Kasumi-1 (cell line): ENCODE measurements at places on chromosomes 1 and 21.

DNA sequence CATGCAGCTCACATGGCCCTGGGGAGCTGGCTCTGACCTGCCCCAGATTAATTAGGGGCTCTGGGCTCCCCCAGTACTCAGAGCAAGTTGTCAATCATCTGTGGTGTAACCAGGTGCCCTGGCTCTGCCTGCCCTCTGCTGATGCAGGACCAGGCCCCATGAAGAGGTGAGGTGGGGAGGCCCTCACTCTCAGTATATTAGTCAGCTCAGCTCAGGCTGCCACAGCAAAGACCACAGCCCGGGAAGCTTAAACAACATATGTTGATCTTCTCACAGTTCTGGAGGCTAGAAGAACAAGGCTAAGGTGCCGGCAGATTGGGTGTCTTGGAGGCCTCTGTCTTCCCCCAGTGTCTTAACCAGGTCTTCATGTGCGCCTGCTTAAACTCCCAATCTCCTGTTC is 66.5 kb downstream of the FCRL5 start:
- no peak for DNase-seq

DNA sequence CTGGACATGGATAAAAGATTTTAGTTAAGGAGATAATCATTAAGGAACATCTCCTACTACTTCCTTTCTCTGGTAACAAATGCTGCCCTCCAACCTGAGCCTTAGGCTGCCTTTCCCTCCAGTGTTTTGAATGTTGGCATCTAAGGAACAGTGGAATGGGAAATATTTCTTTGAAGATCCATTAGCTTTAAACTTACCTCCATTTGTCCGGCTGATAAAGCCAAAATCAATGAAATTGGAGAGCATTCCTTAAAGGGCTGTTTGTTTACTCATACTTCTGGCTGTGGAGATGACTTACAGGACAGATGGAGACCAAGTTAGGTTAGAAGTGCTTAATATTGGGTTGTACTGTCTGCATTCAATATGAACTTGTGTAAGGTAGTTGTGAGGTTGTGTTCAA is 439.1 kb downstream of the PLA2G4A start:
- no peak for DNase-seq

- no peak for DNase-seq
Observed at GRCh38 chr1:54574158-54574778, 26.2 kb downstream of the ACOT11 start.

DNA sequence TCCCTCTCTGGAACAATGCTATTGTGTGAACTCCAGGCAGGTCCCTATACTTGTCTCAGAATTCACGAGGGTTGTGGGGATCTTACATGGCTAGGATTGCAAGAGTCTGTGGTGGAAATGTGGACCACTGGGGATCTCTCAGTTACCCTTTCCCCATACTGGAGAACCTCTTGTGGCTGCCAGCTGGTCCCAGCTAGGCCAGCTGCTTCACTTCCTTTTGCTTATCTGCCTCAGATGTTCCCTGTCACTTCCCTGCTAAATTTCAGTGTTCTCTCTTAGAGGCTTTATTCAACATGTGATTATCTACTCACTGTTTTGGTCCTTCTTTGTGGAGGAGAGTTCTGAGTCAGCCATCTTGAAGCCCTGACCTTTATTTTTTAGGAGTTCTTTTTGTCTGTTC is 75.9 kb upstream of the SAMD13 start:
- peak; percentile 93 for DNase-seq

- no peak for DNase-seq
Observed at GRCh38 chr1:235473806-235474205, 30.4 kb downstream of the B3GALNT2 start.

DNA sequence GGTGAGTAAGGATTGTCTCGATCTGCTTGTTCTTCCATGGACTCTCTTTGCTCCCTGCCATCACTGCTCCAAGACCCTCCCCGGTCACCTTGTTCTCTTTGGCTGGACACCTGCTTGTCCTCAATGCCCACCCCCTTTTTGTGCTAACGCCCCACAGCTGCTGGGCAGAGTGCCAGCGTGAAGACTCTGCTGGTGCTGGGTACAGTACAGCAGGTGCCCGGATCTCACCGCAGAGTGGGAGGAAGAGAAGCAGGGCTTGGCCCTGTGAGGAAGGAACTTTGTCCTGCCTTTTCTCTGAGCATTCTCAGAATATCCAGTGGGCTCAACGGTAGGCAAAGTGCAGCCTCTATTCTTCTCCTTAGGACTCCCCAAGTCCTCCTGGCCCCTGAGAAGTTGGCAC is 90.1 kb downstream of the PLXNA2 start:
- DNase-seq: no peak

DNA sequence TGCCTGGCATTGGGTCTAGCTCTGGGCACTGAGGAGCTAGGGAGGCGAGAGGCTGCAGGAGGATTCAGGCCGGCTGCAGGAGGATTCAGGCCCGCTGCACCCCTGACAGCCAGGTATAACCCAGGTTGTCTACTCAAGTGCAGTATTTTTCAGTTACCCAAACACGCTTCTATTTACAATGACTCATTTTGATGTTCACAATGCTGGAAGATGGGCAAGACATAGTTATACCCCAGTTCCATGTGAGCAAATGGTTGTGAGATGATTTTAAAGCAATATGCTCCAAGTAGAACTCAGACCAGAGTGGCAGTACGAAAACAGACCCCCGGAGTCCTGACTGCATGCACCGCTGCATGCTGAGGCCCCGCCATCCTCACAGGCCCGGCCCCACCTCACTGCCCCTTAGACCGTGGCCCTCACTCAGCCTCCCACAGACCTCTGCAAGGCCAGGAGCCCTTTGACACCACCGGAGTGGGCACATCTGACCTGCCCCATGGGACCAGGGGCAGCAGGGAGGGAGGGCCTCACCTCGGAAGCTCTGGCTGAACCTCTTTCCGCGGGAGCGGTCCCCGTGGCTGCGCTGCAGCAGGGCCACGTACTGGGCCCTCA is 553 bp downstream of the LEFTY1 start:
- no peak for DNase-seq

DNA sequence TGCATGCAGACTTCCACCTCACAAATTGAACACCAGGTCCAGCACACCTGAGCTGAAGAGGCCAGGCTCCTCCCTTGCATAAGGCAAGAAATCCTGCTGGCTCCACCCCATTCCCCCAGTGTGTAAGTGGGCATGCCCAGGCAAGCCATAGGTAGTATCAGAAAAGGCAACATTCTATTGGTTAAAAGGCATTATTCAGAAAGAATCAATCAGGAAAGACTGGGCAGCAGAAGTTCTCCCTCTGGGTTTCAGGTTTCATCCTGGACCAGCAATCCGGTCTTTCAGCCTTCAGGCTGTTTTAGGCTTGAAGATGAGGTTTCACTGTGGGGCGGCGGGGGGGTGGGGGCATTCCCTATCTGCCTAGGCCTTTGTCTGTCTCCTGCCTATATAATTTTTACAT is 42.0 kb upstream of the LHX8 start:
- DNase-seq: no peak

GRCh38 chr1:114750780-114751179 is 7.0 kb downstream of the CSDE1 start:
- DNase-seq: no peak

DNA sequence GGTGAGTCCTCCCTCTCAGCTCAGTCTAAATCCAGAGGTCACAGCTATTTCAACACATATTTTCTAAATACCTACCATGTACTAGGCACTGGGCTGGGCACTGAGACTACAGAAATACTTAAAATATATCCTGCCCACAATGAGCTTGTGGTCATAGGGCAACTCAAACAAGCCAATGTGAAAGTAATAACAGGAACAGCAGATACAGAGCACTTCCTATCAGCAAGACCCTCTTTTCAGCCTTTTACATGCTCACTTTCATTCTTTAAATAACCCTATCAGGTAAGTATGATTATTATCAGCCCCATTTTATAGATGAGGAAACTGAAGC is 71.9 kb downstream of the CD34 start:
- DNase-seq: no peak

DNA sequence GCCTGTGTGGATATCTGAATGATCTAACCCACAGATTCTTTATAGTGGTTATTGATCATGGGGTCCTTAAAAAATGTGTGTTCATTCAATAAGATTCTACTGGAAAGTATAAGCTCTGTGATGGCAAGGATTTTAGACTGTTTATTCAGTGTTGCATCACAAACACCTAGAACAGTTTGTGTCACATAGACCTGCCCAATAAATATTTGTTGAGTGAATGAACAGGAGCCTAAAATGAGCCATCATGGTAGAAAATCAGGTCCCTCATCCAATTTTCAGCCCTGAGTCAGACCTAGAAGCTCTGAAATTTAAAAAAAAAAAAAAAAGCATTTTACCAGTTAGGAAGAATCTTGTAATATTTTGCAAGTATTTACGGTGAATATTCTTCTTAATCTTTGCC is 2.3 kb upstream of the RGSL1 start:
- no peak for DNase-seq

GRCh38 chr1:247291833-247292561 is 36.1 kb downstream of the VN1R5 start:
- no peak for DNase-seq

GRCh38 chr1:157937744-157938143 is 55.7 kb upstream of the KIRREL1 start:
- no peak for DNase-seq

DNA sequence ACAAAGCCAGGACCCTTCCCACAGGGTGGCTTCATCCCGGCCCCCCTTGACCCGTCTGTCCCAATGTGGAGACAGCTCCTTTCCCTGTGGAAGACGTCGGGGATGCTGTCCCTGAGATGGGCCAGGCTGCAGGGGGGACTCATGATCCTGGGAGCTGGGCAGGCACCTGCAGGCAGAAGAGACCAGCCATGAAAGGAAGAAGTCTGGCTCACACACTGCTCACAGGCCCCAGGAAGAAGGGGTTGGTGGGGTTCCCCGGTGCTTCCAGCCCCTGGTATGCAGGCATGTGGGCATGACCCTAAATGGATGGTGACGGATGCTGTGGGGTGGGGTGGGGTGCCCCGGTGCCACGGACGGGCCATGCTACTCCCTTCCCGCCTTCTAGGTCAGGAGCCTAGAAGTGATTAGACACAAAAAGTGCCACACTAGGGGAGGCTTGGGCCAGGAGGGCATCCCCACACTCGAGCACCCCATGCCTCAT is 8.3 kb downstream of the ACTRT2 start:
- no peak for DNase-seq

- no peak for DNase-seq
Observed at GRCh38 chr1:58812468-58812867, 28.6 kb upstream of the JUN start.

GRCh38 chr1:240487493-240487892 is 124.5 kb downstream of the GREM2 start:
- no peak for DNase-seq

DNA sequence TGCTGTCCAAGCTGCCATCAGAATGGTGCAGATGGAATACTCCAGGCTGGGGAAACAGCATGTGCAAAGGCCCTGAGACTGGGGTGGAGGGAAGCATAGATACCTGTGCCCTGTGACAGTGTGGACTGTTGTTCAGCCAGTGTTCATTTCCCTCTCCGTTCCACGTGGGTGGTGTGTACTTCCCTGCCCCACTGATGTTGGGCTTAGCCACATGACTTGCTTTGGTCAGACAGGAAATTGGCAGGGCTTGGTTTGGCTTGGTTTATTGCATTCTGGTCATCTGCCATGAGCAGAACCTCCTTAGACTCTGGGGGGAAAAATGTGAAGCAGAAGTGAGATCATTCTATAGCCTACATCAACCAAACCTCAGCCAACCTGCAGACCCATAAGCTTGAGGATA is 102.4 kb upstream of the IGSF21 start:
- no peak for DNase-seq
